Astrocyte (in vitro differentiated cells and primary cell): ENCODE measurements at places on chromosomes 2 and 18. TPM values are rescaled to one million over a fixed set of nuclear protein-coding genes. Genes with fewer than 3 reads are reported as not detected.

- no peak overlapping the region for H3K27ac ChIP-seq
- H3K36me3 ChIP-seq = no peaks in the 10 kb centered on the region
- H3K4me1 ChIP-seq = peaks cover 6% of the 10 kb centered on the region
Observed at GRCh38 chr18:31041271-31042083, 1.1 kb downstream of the DSC3 start.

DNA sequence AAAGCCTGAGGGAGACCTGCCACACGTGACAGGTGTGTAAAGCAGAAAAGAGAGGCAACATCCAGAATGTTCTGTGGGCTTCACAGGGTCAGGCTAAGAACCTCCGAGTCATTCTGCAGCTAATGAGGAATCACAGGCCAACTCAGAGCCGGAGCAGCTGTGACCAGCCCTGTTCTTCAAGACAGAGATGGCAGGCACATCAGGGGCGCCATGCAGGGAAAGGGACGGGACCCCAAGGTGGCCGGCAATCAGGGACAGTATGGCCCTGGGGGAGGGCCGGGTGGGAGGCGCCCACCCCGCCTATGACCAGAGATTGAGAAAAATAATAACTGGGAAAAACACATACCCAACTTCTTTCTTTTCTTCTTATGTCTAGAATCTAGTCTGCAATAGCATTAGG is 316.7 kb upstream of the SALL3 start:
- H3K27ac ChIP-seq = no peak overlapping the region
- DNase-seq = no peak
- H3K4me1 ChIP-seq = no peaks in the 10 kb centered on the region
- H3K4me3 ChIP-seq = no peak overlapping the region
- no peaks in the 10 kb centered on the region for H3K27me3 ChIP-seq

PUS10 gene
- total RNA-seq = 7.7 and 9.4 TPM in 2 replicates

POTEJ gene
- total RNA-seq = not detected in 2 replicates

DNA sequence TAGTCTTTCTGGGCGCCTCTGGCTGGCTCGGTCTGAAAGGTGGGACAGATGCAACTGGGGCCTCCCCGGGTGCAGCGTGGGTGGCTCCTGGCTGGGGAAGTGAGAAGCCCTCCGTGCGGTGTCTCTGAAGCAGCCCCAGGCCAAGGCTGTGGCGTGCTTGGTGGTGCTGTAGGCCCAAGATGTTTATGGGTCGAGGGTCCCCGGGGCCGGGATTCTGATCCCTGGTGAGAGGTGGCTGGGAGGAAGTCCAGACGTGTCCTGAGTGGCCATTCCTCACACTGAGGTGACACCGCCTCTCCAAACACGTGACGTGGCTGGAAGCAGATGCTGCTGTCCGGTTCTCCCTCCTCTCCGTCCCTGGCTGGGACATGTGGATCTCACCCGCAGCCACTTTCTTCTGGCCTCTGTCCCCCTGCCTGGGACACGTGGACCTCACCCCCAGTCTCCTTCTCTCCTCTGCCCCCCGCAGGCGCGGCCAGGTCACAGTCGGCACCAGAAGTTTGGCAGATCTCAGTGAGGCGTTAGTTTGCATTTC is 12.6 kb downstream of the RTP5 start:
- no peaks in the 10 kb centered on the region for H3K36me3 ChIP-seq
- H3K27me3 ChIP-seq = no peaks in the 10 kb centered on the region

RIT2 gene
- total RNA-seq = not detected in 2 replicates

- no peak for DNase-seq
- H3K36me3 ChIP-seq = no peaks in the 10 kb centered on the region
- no peak overlapping the region for H3K27ac ChIP-seq
- H3K4me1 ChIP-seq = no peaks in the 10 kb centered on the region
- H3K4me3 ChIP-seq = no peak overlapping the region
Observed at GRCh38 chr2:173033084-173033483, 42.6 kb upstream of the MAP3K20 start.

DNA sequence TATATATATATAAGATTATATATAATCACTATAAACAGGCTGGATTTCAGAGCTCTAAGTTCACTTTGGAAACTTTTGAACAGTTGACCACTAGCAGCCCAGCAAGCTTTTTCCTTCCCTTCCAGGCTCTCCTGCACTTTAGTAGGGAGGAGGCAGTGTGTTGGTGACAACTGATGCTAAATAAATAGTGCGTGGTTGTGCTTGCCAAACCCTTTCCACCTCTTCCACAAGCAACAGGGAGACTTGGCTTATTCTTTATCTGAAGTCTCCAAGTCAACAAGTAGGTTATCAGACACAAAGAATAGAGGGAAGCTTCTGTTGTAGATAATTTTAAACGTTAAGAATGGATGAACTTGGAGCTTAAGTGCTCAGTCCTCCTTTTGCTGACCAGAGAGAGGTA is 408.2 kb upstream of the HNRNPA3 start:
- no peak overlapping the region for H3K4me3 ChIP-seq
- no peaks in the 10 kb centered on the region for H3K27me3 ChIP-seq
- H3K4me1 ChIP-seq = no peaks in the 10 kb centered on the region

GRCh38 chr18:35099911-35100310 is 58.7 kb downstream of the MAPRE2 start:
- H3K36me3 ChIP-seq = no peaks in the 10 kb centered on the region
- H3K4me1 ChIP-seq = peaks cover 7% of the 10 kb centered on the region
- no peak overlapping the region for H3K4me3 ChIP-seq
- no peak overlapping the region for H3K27ac ChIP-seq
- peak; percentile 51 for DNase-seq

DNA sequence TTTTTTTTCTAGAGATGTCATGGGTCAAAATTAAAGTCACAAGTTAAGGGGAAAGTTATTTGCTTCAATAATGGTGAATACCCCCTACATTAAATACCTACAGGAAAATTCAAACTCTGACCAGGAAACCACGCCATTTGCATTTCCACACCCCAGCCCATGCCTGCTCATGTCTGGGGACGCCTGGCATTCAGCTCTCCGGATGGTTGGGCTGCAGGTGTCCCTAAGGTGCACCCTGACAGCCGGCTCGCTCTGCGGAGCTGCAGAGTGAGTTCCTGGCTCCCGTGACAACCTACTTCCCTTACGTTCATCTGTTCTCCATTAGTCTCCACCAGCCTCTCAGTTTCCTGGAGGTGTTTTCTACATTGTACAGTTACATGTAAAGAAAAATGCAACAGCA is 122.7 kb upstream of the RIOK3 start:
- H3K4me1 ChIP-seq = no peaks in the 10 kb centered on the region
- no peak overlapping the region for H3K27ac ChIP-seq
- H3K4me3 ChIP-seq = no peak overlapping the region
- no peaks in the 10 kb centered on the region for H3K36me3 ChIP-seq
- no peak for DNase-seq
- H3K27me3 ChIP-seq = no peaks in the 10 kb centered on the region

NPPC gene
- total RNA-seq = 0.66 and 0.84 TPM in 2 replicates

- no peaks in the 10 kb centered on the region for H3K36me3 ChIP-seq
- H3K4me1 ChIP-seq = peaks cover 25% of the 10 kb centered on the region
- H3K27ac ChIP-seq = peak overlapping the region; percentile 17
- peak; percentile 64 for DNase-seq
- no peaks in the 10 kb centered on the region for H3K27me3 ChIP-seq
Observed at GRCh38 chr2:191166111-191166755, 15.4 kb upstream of the STAT4 start.

SESTD1 gene
- 19.4 and 21.9 TPM in 2 replicates for total RNA-seq

GRCh38 chr2:150129921-150130575 is 357.4 kb downstream of the RND3 start:
- DNase-seq = no peak
- no peak overlapping the region for H3K27ac ChIP-seq
- H3K4me3 ChIP-seq = no peak overlapping the region
- H3K4me1 ChIP-seq = peaks cover 47% of the 10 kb centered on the region

PID1 gene
- total RNA-seq = 10.7 and 13.6 TPM in 2 replicates

GRB14 gene
- 8.6 and 11.1 TPM in 2 replicates for total RNA-seq

GRCh38 chr2:86507600-86507999 is 55.6 kb downstream of the CHMP3 start:
- peaks cover 12% of the 10 kb centered on the region for H3K36me3 ChIP-seq
- no peak for DNase-seq
- no peaks in the 10 kb centered on the region for H3K27me3 ChIP-seq
- no peaks in the 10 kb centered on the region for H3K4me1 ChIP-seq
- no peak overlapping the region for H3K4me3 ChIP-seq

DNA sequence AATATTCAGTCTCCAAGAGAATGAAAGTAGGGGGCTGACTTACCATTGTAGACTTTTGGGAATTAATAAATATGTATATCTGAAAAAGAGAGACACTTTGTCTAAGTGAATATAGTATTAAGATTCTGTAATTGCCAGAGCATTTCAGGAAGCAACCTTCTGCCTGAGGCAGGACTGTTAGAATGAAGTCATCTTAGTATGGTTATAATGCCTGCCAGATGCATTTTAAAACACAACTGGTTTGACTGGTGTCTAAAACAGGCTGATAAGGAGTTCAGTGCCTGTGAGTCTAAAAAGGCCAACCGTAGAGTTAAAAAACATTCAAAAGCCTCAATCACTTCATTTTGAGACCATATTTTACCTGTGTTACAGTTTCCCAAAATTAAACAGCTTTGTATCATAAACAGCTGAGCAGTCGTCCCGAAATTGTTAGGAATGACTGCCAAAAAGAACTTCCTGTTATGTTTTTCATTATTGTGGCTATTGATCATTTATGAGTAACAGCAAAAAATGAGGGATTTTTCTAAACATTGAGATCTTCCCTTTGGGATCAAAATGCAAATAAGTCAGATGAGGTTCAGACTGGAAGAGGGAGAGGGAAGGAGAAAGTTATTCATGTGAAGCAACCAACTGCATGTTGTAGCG is 443.9 kb downstream of the PID1 start:
- no peaks in the 10 kb centered on the region for H3K36me3 ChIP-seq
- no peak overlapping the region for H3K27ac ChIP-seq
- DNase-seq = no peak
- no peaks in the 10 kb centered on the region for H3K27me3 ChIP-seq
- H3K4me1 ChIP-seq = no peaks in the 10 kb centered on the region

DNA sequence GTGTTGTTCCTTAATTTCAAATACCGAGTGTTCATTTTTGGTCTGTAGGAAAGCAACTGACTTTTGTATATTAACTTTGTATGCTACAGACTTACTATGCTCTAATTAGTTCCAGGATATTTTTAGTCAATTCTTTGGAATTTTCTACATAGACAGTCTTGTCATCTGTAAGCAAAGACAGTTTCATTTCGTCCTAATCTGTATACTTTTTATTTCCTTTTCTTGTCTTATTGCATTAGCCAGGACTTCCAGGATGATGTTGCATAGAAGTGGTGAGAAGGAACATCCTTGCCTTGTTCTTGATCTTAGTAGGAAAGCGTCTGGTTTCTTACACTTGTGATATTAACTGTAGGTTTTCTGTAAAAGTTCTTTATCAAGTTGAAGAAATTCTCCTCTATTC is 56.5 kb downstream of the EPC2 start:
- H3K27me3 ChIP-seq = no peaks in the 10 kb centered on the region
- peaks cover 2% of the 10 kb centered on the region for H3K36me3 ChIP-seq
- H3K4me3 ChIP-seq = no peak overlapping the region
- no peak overlapping the region for H3K27ac ChIP-seq
- no peak for DNase-seq
- no peaks in the 10 kb centered on the region for H3K4me1 ChIP-seq

HOXD3 gene
- not detected in 2 replicates for total RNA-seq

DNA sequence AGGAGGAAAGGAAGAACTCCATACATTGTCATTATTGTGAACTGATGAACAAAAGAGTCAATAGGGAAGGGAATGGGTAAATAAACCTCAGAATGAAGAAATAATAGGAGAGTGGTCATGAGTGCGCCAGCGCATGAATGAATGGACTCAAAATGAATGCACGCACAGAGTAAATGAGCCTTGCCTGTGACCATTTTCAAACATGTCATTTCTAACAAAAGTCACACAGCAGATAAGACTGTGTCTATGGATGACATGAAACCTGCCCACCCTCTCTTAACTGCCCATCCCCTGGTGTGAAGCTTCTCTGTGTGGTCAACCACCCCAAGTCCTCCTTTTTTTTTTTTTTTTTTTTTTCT is 121.1 kb upstream of the TEX51 start:
- peaks cover 5% of the 10 kb centered on the region for H3K4me1 ChIP-seq
- no peak for DNase-seq
- peaks cover 3% of the 10 kb centered on the region for H3K27me3 ChIP-seq
- no peak overlapping the region for H3K4me3 ChIP-seq
- H3K27ac ChIP-seq = no peak overlapping the region

- no peak for DNase-seq
- H3K36me3 ChIP-seq = no peaks in the 10 kb centered on the region
- no peak overlapping the region for H3K27ac ChIP-seq
- no peak overlapping the region for H3K4me3 ChIP-seq
- no peaks in the 10 kb centered on the region for H3K4me1 ChIP-seq
Observed at GRCh38 chr2:46387886-46388515, 90.8 kb downstream of the EPAS1 start.

STPG4 gene
- total RNA-seq = 0.55 and 0.64 TPM in 2 replicates

CHRNA1 gene
- total RNA-seq = 3.7 and 5.9 TPM in 2 replicates

MC2R gene
- total RNA-seq = not detected in 2 replicates

ZNF396 gene
- 1.3 and 1.4 TPM in 2 replicates for total RNA-seq

DNA sequence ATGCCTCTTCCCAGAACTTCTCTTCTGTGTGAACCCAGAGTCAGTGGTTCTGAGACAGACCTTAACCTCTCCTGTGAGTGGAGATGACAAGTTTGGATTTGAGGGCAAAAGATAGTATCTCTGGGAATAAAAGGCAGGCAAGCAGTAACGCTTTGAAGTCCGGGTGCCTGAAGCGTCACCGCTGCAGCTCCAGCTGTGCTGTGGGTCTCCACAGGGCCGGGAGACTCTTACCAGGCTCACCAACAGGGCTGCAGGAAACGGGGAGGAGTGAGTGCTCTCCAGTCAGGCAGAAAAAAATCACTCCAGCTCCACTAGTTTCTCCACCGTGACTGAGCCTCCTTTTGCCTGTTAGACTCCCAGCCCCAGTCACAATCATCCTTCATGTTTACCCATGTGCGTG is 79.7 kb upstream of the MAP4K4 start:
- peaks cover 12% of the 10 kb centered on the region for H3K4me1 ChIP-seq
- H3K27me3 ChIP-seq = no peaks in the 10 kb centered on the region
- DNase-seq = peak; percentile 41
- H3K4me3 ChIP-seq = no peak overlapping the region

DNA sequence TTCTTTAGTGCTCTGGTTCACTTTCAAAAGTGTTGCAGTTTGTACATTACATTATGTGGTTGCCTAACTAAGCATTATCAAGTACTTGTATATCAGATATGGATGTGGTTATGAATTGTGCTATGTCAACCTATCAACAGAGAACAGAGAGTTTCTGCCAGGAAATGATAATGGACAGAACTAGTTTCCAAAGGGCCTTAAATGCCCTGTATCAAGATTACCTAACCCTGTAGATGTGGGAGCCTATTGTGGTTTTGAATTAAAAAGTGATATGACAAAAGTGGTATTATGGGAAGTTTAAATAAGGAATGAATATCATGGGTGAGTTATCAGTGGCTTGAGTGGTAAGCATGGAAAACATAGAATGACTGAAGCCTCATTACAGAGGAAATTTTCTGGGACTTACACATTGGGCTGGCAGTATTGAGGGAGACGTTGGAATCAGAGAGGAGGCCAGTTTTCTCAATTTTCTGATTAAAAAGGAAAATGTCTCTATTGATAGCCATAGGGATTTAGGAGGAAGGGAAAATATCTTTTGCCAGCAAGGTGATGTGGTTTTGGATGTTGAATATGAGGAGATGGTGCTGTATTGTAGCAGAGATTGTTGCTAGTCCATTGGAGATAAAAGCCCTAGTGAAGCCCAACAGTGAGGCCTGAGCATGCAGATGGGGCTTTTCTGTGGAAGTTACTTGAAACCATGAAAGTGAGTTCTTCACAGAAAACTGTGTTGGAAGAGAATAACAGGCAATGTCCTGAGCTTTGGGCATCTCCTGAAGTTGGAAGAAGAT is 140.7 kb downstream of the TTC27 start:
- no peaks in the 10 kb centered on the region for H3K36me3 ChIP-seq
- H3K4me1 ChIP-seq = peaks cover 6% of the 10 kb centered on the region
- H3K4me3 ChIP-seq = no peak overlapping the region

XDH gene
- 1.9 and 2.2 TPM in 2 replicates for total RNA-seq

IL36A gene
- not detected in 2 replicates for total RNA-seq
